Hematopoietic multipotent progenitor cell treated with erythropoietin and hydrocortisone succinate and interleukin-3 and kit ligand, for 17 days (in vitro differentiated cells): ENCODE measurements at places on chromosomes 7 and 10.

DNA sequence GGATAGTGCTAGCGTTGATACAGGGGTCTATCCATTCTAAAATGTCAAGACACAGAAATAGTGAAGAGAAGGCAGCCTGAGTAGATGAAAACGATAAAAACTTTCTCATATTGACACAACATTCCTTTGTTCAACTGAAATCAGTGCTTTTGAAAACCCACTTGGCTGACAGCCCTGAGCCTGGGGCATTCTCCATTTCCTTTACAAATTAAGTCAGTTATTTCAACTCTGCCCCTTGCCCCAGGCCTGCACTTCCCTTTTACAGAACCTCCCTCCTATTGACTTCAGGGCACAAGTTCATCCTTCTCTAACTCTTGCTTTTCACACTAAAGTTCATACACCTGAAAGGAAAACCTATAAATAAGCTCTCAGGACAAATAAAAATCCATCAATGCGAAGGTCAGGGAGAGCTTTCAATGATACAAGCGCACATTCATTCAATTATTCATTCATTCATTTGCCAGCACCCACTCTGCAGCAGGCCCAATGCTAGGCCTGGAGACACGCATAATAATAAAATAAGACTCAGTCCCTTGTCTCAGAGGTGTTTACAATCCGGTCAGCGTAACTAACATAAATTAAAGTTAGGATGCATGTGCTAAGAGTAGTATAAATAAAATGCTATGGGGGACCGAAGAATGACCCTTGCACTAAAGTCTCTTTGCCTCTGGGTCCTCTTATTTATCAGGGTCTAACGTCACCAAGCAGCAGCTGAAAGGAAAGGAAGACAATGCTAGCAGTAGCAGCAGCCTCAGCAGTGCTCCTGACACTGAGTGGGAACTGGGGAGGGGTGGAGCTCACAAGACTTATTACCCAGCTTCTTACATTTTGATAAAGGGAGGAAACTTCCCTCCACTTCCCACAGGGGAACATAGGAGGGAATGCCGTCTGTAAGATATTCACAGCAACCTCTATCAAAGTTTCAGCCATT, 134.8 kb downstream of the PDE1C start:
- DNase-seq, result no peak

GRCh38 chr7:40371806-40372440, 237.1 kb downstream of the SUGCT start:
- DNase-seq, result no peak

DNA sequence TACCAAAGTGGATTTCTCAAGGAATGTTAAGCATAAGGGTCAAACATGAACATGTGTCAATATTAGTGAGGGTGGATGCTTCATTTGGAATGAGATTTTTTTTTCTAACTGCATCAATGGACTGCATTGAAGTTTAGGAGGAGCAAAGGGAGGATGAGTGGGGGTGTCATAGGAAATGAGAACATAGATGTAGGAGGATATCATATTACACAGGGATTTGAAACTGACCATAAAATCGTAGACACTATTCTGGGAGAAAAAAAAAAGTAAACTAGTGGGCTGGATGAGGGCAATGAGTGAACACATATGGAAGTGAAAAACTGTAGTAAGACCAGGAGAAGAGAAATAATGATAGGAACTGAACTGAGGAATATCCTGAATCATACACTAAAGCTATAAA, 109.4 kb downstream of the SEMA3A start:
- no peak for DNase-seq

DNA sequence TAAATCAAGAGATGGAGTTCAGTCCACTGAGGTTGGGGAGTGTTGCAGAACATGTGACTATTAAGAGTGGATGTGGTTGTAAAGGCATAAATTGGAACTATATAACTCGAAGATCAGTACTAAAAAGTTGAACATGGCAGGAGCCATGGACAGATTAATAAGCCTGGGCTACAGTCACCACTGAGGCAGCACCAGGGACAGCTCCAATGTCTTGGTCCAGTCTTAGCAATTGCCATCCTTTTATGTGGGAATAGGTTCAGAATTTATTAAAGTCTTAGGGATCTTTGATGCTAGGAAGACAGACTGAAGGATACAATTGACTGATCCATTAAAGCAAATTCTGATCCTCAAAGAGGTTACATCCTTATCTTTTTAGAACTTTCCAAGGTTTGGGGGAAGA, 156.6 kb downstream of the ADRA2A start:
- no peak for DNase-seq

GRCh38 chr7:71135116-71135515, 3.2 kb downstream of the GALNT17 start:
- DNase-seq, result no peak

DNA sequence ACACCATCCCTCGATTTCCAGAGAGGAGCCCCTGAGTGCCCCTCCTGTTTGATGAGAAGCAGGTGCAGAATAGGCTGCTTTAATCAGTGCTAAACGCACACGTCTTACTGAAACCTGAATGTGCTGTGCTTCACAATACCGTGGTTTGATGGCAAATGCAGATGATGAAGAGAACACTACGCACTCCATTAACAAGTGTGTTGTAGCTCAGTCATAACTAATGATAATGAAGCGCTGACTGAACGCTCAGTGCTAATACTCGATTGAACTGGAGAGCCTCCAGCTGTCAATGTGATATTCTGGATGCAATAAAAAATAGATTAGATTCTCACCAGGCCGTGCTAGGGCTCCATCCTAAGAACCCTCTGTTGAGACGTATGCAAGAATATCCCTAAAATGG, 279.7 kb upstream of the PLPP4 start:
- no peak for DNase-seq

DNA sequence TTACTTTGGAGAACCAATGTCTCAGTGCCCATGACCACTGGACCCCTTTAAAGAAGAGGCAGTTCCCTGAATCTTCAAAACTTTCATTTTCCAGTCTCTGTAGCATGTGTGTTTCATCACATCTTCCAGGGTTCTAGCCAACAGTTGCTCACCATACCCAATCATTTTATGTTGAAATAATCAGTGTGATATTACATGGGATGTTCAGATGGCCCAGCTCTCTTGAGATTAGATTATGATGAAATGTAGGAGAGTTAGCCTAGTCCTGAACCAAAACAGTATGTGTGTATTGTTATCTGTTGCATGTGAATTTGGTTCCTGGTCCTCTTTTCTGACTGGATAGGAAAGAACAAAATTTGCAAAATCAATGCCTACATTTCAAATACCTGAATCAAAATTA, 144.5 kb downstream of the ANKRD7 start:
- no peak for DNase-seq

DNA sequence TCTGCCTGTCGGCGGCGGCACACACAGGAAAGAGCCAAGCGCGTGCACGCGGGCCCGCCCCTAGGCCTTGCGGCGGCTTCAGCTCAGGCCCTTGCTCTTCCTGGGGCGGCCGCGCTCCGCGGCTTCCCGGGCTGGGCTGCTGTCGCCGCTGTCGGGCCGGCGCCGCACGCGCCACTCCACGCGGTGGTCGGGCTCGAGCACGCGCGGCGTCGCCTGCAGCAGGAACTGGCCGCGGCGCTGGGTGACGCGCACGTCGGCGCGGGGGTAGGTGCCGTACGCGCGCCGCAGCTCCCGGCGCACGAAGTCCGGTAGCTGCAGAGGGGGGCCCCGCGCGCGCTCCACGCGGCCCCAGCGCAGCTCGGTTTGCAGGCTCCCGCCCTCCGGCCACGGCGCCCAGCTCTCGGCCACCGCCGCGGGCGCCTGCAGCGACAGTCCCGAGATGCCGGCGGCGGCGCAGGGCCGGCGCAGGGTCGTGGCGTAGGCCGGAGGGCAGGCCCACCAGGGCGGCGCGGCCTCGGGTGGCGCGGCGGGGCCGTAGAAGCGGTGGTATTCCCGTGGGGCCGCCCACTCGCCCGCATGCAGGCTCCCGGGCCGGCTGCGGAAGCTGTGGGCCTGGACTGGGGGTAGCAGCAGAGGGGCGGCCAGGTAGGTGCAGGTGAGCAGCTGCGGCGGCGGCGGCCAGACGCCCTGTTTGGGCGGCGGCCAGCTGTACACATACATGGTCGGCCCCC, 804 bp downstream of the C10orf95 start:
- peak; percentile 61 for DNase-seq

DNA sequence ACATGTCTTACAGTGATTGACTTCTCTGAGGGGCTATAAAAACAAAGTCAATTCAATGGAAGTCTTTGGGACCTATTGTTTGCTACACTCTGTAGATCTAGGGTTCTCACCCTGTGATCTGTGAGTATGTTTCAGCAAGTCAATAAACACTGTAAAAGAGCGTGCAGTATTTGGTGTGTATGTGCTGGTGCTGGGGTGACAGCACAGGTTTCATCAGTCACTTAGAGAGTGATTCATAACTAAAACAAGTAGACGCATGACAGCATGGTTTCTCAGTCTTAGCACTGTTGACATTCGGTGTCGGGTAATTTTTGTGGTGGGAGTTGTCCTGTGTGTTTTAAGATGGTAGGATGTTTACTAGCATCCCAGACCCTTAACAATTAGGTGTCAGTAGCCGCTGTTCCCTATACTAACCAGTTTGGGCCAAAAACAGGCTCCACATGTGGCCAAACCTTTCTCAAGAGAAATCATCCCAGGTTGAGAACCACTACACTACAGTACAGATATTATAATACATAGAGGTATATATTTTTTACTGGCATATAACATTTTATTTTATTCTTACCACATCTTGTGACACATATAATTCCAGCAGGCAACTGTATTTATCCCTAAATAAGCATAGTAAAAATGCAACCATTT, 411.8 kb downstream of the ARL4A start:
- DNase-seq, result no peak

DNA sequence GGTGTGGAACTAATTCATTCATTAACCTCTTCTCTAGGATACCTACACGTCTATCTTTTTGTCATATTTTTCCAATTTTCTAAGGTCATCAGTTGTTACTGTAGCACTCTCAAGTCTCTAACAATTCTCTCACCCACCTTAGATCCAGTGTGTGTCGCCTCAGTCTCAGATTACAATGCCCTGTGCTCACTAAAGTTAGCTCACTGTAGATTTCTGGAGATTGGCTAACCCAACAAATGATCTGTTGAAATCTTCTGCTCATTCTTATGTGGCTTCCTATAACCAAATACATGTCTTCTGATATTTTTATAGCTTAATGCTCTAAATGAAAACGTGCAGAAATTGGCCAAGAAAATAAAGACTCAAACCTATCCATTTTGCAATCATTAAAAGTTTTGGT, 142.6 kb downstream of the SLC25A13 start:
- DNase-seq, result no peak

DNA sequence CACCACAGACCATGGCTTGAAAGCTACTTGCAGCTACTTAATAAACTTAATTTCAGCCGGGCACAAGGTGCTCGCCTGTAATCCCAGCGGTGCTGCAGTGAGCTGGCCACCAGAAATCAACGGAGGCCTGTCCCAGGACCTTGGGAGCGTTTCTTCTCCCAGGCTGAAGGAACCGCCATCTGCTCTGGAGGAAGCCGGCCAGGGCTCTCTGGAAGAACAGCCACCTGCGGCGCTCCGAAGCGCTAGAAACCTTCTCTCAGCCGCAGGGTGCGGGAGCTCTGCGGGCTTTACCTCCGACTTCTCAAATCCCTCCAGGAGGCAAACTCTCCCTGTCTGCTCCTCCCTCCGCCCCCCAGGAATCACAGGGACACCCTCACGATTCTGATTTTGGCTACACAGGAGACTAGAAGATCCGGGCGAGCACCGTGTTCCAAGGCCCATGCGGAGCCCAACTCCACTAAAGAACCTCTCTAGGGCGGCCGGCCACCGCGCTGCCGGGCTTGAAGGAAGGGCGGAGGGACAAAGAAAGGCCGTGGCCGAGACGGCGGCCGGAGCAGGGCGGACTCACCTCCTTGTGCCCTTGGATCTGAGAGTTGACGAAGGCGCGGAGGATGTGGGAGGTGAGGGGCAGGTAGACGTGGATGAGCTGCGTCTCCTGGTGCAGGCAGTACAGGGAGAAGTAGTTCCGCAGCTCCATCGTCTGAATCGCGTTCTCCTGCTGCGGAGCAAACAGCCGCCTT, 14.4 kb downstream of the NUDT1 start:
- no peak for DNase-seq

GRCh38 chr7:28725911-28726310, 232.2 kb downstream of the TRIL start:
- no peak for DNase-seq

GRCh38 chr7:2008101-2008935, 224.4 kb downstream of the MAD1L1 start:
- no peak for DNase-seq

GRCh38 chr10:70786799-70787415, 1.7 kb upstream of the TBATA start:
- no peak for DNase-seq

DNA sequence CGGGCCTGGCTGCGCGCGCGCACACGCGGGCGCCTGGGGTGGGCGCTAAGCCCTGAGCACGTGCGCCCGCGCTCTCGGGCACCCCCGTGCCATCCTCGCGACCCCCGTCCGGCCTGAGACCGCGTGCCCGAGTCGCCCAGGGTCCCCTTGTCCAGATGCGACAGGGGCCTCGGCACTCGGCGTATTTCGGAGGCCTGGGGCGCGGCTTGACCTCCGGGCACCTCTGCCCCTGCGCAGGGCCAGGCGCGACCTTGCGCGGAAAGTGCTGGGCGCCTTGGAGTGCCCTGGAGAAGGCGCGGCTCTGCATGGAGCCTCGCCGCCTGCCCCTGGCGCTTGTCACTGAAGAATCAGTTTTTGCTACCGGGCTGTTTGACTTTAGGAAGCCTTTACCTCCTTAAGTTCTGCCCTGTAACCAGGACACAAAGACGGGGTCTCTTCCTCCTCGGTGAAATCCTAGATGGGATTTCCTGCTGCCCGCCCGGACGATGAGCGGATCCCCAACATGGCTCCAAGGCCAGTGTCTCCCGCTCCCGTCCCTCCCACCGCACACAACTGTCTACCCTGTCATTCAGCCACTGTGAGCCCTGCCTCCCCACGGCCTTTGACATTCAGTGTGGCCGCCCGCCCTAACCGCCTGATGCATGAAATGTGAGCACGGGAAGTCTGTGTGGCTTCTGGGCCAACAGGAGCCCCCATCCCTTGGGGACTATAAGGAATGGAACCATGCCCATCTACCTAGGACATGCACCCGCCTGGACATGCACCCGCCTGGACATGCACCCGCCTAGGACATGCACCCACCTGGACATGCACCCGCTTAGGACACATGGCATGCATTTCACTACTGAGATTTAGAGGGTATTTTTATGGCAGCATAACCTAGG, 1.1 kb upstream of the STK32C start:
- no peak for DNase-seq

GRCh38 chr7:50531928-50532327, 33.3 kb downstream of the DDC start:
- DNase-seq, result no peak

- DNase-seq, result no peak
Measured at GRCh38 chr10:99125879-99126278, 109.8 kb downstream of the HPSE2 start.

GRCh38 chr7:24966802-24967201, 13.2 kb downstream of the OSBPL3 start:
- DNase-seq, result no peak

GRCh38 chr10:86193841-86194240, 172.8 kb downstream of the GRID1 start:
- no peak for DNase-seq
